ENCODE measurements at places on chromosomes 2 and 18. TPM values are rescaled to one million over a fixed set of nuclear protein-coding genes. Genes with fewer than 3 reads are reported as not detected.

Gene RNF25
- 10.7 TPM for total RNA-seq

Gene MAP3K2
- total RNA-seq = 34.9 TPM

Gene CHPF
- total RNA-seq = 35.9 TPM

Gene XIRP2
- total RNA-seq = 20.7 TPM

Gene ITPRIPL1
- total RNA-seq = 6.1 TPM

Gene GALNT3
- 20.3 TPM for total RNA-seq

Gene MYO3B
- total RNA-seq = 5.5 TPM

Gene ZSWIM2
- not detected for total RNA-seq

Gene AGFG1
- 27.1 TPM for total RNA-seq

Gene TMEM200C
- total RNA-seq = 0.49 TPM

Gene RBM44
- total RNA-seq = 2.1 TPM

Gene CELF4
- total RNA-seq = 0.69 TPM

Gene DSEL
- total RNA-seq = 21.0 TPM

Gene GKN2
- total RNA-seq = not detected

Gene KCNS3
- total RNA-seq = 17.8 TPM

Gene MYOM1
- 70.2 TPM for total RNA-seq

Gene TMEM37
- 1.5 TPM for total RNA-seq

Gene MFF
- total RNA-seq = 55.6 TPM

Gene CCDC74B
- 3.1 TPM for total RNA-seq

Gene PSTPIP2
- 7.9 TPM for total RNA-seq
